ENCODE measurements at places on chromosomes 7 and 10.

GRCh38 chr10:31042670-31043069, 11.0 kb upstream of the ZNF438 start:
- DNase-seq, result no peak

- no peak for DNase-seq
Measured at GRCh38 chr10:13969792-13970140, 361.0 kb downstream of the FRMD4A start.

DNA sequence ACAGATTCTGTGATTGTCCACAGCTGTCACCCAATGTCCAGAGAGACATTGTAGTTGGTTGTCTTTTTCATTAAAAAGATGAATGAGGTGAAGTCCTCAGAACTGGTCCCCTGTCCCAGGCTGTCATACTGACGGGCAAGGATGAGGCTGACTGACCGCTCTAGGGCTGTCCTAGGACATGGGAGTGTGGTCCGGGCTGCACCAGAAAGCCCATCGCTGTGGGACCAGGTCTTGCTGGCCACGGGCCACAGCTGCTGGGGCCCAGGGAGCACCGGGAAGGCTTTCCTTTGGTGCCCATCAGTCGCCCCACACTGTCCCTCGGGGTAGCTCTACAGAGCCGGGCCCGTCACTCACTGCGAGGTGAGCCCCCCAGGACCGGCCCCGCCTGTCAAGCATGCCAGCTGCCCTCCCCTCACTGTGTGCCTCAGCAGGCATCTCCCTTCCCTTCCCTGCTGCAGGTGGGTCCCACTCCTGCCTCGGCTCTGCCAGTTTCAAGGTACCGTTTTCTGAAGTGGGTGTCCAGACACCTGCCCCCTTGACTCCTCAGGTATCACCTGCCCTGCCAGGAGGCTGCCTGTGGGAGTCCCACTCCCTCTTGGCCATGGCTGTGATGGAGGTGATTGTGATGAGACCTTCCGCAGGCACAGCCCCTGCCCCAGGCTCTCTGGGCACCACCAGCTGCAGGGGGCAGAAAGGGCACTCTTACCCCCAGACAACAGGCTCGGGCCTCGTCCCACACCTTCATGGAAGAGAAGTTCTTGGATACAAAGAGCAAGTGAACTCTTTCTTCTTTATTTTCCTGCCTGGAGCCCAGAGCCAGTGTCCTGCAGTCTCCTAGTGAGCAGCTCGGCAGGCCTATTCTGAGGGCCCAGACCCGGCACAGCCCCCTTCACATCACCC, 21.7 kb downstream of the LRRC27 start:
- no peak for DNase-seq

GRCh38 chr10:102678842-102679289, 34.6 kb downstream of the TRIM8 start:
- peak; percentile 70 for DNase-seq

- peak; percentile 31 for DNase-seq
Measured at GRCh38 chr10:6145166-6145987, 56.5 kb downstream of the RBM17 start.

GRCh38 chr10:124952123-124952522, 10.2 kb downstream of the ZRANB1 start:
- no peak for DNase-seq

DNA sequence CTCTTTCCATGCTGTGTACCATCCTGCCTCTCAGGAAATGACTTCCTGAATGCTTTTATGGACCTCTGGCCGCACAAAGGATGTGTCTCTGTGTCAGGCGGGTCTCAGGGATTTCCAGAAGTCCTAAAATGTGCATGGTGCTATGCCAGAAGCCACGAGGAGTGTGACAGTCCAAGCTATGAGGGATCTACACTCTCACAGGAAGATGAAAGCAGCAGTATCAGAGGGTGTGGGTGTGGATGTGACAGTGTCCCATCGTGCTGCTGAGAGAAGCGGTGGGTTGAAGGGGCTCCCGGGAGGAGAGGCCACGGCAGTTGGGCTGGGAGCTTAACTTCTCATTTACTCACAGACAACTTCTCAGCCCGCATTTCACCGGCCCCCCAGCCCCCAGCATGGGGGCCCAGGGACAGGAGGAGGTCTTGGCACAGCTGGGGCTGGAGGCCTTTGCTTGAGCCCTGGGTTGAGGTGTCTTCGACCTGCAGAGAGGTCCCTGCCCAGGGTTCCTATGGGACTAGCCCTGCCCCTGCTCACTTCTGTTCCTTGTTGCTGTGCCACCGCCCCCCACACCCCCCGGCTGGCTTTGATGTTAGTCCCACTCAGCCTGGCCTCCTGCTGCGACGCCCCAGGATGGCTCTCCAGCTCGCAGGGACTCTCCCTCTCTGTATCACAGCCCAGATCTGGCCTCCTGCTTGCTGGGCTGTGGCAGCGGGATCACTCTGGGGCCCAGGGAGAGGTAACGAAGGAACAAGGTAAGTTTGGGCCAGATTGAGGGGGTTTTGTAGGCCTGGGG, 30.8 kb upstream of the EMX2 start:
- no peak for DNase-seq

DNA sequence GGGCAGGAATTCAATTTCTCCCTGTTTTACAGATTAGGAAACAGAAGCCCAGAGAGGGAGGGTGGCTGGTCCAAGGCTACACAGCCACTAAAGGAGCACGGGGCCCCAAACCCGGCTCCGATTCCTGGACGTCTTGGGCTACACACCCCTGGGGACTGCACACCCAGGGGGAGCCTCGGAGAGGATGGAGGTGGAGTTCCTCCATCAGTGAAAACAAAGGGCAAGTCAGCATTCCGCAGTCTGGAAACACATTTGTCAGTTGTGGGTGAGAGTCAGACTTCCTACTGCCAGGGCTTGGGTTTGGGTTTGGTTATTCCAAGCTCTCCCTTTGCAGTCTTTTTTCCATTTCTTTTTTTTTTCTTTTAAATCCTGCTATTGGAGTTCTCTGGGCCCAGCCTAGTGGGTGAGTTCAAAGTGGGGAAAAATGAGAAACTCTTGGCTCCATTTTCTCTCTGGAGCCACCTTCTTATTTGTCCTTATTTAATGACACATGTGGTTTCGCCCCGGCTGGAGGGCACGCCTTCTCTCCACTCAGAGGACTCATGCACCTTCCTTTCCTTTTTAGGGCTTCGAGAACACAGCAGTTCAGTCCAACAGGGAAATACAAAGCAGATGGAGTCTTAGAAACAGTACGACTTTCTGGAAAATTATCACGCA, 59.9 kb upstream of the AQP1 start:
- no peak for DNase-seq

- DNase-seq, result no peak
Measured at GRCh38 chr10:112330162-112330561, 43.8 kb upstream of the ACSL5 start.

DNA sequence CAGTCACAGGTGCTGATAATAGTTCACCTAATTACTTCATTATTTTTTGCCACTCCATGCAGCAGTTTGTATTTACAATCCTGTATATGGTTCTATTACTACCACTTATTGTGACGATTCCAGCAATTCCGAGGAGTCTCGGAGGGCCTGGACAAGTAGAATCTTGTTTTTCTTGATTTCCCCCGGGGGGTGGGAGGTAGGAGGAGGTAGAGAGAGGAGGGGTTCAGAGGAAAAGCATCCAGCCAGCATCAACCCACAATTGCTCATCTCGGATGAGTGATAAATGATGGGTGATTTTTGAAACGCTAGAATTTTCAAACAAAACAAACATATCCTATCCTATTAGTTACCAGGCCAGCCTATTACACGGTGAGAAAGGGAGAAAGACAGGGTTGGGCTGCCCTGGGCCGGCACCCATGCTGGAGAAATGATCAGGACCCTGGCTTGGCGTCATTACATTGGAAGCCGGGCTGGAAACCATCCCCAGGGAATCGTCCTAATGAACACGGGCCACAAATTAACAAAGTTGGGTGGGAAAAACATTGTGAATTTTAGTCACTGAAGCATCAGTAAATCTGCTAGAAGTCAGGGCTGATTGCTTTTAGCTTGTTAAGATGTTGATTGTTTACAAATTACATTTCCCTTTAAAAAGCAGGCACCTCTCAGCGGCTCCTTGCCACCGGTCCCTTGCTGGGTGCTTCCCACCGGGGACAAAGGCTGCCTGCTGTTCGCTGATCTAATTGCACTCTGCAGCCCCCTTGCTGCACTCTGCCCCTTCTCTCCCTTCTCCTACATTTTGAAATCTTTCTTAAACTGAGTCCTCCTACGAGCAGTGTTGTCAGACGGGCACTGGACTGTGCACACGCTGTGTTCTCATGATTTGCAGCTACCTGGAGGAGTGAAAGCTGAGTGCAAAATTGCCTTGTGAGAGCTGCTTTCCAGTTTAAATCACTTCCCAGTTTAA, 95.5 kb downstream of the FAM204A start:
- no peak for DNase-seq

DNA sequence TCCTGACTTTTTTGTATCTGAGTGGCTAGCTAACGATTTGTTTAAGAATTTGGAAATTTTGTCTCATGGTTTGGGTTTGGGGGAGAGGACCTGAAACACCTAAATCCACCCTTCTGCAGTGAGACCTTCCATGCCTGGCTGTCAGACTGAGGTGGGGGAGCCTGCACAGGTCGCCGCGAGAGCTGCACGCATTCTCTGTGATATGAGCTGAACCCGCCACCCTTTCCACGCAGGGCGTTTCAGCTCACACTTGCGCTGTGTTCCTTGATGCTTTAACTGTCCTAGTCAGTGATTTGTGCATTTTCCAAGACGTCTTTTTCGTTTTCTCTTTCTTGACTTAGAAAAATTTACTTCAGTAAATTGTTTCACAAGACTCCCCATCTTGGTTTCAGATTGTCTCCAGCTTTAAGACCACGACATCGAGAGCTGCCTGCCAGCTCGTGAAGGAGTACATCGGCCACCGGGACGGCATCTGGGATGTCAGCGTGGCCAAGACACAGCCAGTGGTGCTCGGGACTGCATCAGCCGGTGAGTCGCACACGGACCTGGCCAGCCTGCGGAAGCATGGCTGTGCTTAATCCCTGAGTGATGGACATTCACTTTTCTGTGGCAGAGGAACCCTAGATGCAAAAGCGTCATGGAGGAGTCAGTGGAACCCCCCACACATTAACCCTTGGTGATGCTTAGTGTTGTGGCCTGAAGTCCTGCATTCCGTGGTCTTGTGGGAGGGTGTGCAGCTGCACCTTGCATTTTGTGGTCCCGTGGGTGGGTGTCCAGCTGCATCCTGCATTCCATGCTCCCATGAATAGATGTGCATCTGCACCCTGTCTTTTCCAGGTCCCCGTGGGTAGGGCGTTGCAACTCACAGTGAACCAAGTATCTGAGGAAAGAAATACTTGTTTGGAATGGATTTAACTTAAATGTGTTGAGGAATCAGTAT, 28.1 kb downstream of the WDR37 start:
- no peak for DNase-seq

- DNase-seq, result no peak
Measured at GRCh38 chr7:21314954-21315353, 112.9 kb upstream of the SP4 start.

DNA sequence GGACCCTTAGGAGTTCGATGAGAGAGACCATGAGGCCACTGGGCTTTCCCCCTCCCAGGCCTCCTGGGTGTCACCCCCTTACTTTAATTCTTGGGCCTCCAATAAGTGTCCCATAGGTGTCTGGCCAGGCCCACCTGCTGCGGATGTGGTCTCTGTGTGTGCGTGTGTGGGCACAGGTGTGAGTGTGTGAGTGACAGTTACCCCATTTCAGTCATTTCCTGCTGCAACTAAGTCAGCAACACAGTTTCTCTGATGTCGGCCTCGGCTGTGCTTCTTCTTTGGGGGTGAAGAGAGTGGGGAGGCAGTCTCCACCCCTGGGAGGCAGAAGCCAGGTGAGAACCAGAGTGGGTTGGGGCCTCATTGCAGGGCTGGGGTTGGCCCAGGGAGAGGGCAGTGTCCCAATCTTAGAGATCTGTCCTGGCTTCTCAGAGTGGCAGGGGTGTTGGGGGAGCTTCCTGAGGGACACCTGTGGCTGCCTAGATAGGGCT, 1.5 kb downstream of the PVRIG start:
- no peak for DNase-seq

DNA sequence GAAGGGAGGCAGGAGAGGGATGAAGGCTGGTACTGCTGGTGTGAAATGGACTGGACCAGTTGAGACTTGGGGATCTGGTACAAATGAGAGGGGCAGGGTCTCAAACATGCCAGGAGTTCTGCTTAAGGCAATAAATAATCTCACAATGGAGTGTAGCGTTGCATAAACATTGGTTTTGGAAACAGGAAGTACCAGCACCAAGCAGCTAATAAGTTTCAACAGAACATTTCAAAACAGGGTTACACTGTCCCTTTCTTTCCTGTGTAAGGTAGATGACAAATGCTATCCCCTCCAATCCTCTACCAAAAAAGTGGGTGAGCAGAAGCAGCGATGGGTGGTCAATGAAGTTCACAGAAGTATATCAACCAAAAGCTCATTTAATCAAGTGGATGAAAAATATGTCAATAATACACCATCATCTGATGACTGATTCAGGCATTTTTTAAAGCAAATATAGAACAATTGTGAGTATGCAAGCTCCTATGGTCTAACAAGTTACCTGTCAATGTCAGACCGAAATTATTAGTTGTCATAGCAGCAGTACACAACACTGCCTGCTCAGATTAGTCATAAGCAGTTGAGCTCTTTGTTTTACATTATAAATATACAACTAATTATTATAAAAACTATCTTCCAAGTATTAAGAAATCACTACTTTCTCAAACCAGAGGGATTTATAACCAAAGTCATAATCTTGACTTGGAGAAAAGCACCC, 220.0 kb downstream of the FAM107B start:
- no peak for DNase-seq

DNA sequence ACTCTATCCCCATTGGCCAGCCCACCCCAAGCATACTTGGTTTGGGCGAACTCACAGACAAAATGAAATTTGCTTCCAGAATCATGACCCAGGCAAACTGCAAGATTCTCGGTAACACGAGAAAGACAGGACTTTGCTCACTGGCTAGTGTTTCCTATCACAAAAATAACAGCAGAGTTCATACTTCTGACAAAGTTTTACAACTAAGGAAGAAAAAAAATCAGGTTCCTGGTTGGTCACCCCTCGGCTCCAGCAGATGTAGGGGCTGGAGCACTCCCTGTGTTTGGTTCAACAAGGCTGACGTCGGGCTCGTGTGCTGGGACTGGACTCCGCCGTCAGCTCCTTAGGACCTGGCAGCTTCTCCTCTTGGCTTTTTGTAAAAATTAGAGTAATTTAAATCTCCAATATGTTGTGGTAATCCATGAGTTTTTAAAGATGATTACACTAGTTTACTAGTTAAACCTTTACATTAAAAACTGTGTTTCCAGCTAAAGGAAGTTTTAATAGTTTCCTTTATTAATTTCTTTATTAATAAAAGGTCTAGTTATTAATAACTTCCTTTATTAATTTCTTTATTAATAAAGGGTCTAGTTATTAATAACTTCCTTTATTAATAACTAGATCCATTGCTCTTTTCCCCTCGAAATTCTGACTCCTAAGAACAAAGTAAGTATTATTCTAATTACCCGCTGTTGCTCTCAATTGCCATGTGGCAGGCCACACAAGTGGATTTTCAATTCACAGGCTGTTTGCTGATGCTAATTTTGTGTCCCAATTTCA, 115.6 kb upstream of the RNF32 start:
- DNase-seq, result no peak

- no peak for DNase-seq
Measured at GRCh38 chr10:27578316-27578715, 74.2 kb downstream of the RAB18 start.

GRCh38 chr10:29131952-29132547, 156.8 kb upstream of the LYZL1 start:
- DNase-seq, result no peak

- DNase-seq, result no peak
Measured at GRCh38 chr7:133003052-133003910, 78.6 kb downstream of the CHCHD3 start.

GRCh38 chr10:102919246-102919959, 1.3 kb downstream of the CNNM2 start:
- DNase-seq, result peak; percentile 17

GRCh38 chr7:21370283-21370982, 57.5 kb upstream of the SP4 start:
- DNase-seq, result no peak

Measured in heart right ventricle (tissue), 16 donors.